ENCODE measurements at places on chromosomes 7 and 10.

DNA sequence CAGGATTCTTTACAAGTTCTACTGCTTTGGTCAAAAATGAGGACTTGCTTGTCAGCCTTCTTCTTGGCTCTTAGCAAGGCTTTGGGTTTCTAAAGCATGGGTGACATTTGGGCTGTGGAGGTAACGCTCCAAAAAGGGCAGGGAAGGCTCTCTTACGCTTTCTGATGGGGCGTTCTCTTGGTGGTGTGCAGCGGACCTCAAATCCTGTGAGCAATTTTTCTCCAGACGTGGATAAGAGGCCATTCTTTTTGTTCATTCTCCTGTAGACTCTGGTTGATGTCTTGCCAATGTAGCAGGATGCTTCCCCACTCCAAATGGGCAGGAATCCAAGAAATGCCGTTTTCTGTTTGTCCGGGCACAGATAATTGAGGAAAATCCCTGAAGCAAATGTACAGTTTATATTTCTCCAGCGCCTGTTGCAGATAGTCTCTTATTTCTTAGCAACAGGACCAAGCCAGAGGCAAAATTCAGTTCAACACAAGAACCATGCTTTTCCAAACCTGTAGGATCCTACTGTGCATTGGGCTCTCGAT lies 138.4 kb upstream of the NFE2L3 start:
- DNase-seq, result no peak

DNA sequence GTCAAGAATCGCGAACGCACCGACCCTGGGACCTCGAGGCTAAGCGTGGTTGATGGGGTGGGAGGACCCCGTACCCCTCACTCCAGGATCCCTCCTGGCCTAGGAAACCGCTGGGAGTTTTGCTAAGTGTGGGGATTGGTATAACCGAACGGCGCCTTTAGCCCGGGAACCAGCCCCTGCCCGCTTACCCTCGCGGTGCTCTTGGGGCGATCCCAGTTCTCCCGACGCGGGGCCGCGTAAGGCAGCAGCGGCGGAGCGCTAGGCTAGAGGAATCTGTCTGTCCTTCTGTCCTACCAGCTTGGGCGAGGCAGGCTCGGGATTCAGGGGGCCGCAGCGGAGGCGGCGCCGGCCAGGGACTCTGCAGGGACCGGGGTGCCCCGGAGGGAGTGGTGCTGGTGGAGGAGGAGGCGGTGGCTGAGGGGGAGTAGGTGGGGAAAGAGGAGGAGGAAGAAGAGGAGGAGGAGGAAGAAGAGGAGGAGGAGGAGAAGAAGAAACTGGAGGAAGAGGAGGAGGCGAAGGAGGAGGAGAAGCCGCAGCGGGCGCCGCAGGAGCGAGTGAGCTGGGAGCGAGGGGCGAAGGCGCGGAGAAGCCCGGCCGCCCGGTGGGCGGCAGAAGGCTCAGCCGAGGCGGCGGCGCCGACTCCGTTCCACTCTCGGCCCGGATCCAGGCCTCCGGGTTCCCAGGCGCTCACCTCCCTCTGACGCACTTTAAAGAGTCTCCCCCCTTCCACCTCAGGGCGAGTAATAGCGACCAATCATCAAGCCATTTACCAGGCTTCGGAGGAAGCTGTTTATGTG lies 439 bp upstream of the EMX2 start:
- no peak for DNase-seq

DNA sequence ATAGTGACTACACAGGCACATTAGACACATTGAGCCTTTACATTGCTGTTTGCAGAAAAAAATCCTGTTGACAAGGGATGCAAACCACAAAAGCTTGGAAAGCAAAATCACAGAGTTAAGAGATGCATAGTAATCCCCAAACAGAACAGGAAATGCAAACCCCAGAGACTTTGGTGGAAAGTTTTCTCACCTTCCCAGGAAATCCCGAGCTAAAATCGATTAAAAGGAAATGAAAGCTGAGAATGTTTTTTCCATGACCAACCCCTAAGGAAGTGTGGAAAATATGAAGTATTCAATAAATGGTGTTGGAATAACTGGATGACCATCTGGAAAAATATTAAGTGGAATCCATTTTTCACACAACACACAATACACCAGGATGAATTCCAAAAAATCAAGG lies 598.7 kb downstream of the GRID1 start:
- no peak for DNase-seq

DNA sequence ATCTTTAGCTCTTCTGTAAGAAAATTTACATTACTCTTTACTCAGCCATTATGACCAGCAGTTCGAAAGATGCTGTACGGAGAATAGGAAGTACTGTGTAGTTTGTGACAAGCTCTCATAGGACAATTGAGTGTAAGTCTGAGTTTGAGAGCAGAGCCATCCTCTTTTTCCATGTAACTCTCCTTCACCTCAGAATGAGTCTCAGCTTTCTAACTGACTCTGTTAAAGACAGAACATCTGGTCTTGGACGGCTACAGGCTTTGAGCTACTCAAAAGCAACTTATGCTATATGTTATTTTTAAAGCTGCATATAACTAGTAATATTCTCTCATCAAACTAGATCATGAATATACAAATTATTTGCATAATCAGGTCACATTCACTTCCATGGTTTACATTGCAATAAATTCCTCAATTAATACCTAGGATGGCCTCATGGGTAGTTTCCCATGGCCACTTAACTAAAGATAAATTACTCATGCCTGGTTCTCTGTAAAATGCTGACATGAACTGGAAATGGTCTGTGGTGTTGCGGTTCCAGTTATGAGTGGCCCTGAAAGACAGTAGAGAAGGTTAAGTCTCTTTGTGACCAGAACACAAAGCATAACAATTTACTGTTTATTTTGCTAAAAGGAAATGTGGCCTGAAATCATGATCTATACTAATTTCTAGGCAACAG lies 358.7 kb downstream of the PHF14 start:
- DNase-seq, result no peak

GRCh38 chr10:11698691-11699549 lies 43.3 kb upstream of the ECHDC3 start:
- no peak for DNase-seq

DNA sequence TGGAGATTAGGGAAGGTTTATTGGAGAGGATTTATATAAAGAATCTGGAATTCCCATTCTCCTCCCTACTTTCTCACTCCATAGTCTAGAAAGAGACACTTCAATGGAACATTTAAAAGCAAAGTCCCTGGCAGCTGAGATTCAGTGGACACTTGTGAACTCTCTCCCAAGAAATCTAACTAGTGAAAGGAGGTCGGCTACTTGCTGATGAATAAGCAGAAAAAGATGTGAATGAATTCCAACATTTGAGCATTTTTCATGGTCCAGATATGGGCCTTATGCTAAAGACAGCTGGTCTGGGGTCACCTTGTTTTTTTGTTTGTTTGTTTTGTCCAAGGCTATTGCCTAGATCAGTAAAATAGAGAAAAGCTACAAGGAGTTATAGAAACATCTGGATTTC lies 141.1 kb upstream of the LRRTM3 start:
- DNase-seq, result no peak

- DNase-seq, result no peak
Observed at GRCh38 chr7:54390565-54390964, 151.6 kb upstream of the VSTM2A start.

DNA sequence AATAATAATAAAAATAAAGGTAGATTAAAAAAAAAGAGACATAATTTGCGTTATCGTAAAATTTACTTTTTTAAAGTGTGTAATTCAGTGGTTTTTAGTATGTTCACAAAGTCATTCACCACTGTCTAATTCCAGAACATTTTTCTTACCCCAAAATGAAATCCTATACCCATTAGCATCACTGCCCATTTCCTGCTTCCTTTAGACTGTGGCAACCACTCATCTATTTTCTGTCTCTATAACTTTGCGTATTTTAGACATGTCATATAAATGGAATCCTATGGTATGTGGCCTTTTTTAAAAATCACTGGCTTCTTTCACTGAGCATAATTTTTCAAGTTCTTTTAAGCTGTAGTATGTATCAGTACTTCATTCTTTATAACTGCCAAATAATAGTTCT lies 53.6 kb downstream of the KAT6B start:
- no peak for DNase-seq

DNA sequence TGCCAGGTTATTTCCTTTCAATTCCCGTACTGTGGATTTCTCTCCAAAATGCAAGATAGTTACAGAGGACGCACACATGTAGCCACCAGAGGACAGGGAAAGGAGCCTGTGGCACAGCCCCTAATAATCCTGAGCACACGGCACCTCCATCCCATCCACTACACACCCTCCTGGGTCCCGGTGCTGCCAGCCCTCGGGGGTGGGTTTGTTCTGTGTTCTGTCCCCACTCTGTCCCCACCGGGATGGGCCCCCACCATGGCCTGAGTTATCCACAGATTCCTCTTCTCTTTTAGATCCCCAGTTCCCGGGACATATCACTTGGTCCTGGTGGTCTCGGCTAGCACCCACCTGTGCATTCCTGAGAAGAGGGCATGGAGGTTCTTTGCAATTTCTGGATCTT lies 196.9 kb upstream of the PPP2R2D start:
- no peak for DNase-seq

GRCh38 chr10:42974693-42975002 lies 102.2 kb upstream of the RET start:
- DNase-seq, result no peak

DNA sequence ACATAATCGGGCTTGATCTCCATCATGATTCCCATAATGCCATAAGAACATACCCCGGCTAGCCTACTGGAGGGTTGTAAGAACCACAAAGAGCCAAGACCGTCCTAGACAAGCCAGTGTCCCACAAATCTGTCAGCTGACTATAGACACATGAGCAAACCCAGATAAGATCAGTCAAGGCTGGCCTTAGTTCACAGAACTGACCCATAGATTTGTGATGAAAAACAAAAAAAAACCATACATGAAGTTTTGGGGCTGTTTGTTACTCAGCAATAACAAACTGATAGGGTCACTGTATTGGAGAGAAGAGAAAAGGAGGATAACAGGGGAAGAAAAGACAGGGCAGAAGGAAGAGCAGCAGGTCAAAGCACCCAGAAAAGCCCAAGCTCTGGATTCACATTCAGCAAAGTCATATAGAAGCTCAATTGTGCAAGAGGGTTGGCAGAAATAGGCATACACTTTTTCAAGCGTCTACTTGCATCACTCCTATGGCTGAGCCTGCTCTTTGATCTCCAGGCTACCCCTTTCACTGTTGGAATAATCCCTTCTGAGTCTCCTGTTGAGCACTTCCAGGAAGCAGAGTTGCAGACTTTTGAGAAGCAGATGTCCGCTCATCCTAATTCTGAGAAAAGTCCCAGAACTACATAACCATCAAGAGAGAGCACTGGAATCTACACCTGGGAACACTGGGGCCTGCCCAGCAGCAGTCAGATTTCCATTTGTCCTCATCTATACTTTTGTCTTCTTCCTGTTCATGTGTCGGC lies 122.0 kb upstream of the HABP2 start:
- no peak for DNase-seq

DNA sequence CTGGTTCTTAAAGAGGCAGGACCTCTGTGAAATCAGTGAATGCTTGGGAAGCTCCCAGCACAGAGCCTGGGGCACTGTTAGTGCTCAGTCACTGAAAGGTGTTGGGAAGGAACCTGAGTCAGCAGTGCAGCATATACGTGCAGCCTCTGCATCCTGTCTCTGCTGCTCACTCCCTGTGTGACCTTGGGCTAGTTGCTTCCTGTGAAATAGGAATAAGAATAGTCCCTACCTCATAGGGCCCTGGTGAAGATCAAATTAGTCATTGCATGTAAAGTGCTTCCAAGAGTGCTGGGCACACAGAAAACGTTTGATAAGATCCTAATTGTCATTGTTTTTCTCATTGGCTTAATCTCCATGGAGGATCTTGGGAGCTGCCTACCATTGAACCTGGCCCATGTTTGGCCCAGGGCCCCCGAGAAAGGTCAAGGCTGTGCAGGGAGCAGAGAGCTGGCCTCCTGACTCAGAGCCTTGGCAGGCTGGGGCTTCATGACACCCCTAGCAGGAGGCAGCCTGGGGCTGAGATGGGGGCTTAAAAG lies 73.3 kb upstream of the COL13A1 start:
- DNase-seq, result no peak

GRCh38 chr10:64312876-64313275 lies 791.7 kb downstream of the REEP3 start:
- no peak for DNase-seq

DNA sequence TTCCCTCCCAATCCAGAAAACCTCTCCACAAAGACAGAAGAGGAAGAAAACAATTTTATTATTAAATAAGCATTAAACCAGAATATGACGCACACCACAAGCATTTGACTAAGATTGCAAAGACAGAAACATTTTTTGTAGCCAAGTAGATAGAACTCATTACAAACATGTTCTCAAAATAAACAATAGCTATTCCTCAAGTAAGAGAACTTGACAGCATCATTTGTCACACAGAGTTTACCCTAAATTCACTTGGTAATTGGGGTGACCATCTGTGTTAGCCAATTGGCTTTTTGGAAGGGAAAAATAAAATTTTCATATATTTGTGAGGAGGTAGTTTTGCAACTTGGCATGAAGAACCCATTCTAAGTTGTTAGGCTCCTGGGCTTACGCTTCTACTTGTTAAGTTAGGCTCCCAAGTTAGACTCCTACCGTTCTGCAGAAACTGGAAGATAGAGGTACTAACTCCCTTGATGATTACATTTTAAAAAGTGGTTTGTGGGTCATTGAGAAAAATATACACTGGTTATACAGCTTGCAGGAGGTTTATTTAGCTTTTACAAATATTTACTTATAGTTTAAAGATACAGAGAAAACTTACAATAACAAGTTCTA lies 618.6 kb upstream of the CNTNAP2 start:
- DNase-seq, result no peak

GRCh38 chr10:35940141-35941041 lies 298.3 kb upstream of the FZD8 start:
- DNase-seq, result no peak

- DNase-seq, result no peak
Observed at GRCh38 chr7:130127821-130128317, 57.5 kb downstream of the KLHDC10 start.
